ENCODE measurements at places on chromosomes 1 and 21. TPM values are rescaled to one million over a fixed set of nuclear protein-coding genes. Genes with fewer than 3 reads are reported as not detected.

- no peak for DNase-seq
Measured at GRCh38 chr1:118979754-118980575, 8.2 kb downstream of the TBX15 start.

DNA sequence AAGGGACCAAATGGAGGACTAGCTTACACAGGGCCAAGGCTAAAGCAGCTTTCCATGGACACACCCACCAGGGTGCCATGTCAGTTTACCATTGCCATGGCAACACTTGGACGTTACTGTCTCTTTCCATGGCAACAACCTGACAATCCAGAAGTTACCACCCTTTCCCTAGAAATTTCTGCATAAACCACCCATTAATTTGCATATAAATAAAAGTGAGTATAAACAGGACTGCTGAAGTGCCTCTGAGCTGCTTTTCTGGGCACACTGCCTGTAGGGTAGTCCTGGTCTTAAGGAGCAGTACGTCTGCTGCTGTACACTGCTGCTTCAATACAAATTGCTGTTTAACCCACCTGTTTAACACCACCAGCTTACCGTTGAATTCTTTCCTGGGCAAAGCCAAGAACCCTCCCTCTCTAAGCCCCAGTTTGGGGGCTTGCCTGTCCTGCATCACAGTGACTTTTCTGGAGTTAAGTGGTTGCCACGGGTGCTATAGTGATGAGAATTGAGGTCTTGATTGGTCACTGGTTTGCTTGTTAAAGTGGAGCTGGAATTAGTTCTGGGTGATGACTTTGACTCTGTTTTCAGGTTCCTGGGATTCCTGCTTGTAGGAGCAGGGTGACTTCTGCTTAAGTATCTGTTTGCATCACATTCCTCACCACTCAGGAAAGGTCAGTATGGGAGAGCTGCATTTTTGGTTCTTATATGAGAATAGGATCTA is 83.2 kb downstream of the CLDN17 start:
- no peak for DNase-seq

DNA sequence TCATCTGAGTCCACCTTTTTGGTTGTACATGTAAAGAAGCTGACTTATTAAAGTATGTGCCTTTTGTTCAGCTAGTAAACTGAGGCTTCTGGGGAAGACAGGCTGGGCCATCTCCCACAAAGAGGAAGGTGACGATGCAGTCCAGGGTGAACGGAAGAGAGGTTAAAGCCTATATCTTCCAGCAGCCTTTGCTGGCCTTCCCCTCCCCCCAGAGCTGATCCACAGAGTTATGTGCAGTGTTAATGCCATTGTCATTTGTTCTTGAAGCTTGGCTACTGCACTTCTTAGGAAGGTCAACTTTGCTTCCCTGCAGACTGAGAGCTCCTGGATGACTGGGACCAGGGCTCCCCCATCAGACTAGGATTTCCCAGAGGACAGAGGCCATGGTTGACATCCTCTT is 2.2 kb downstream of the SLC30A2 start:
- DNase-seq, result no peak

- DNase-seq, result no peak
Measured at GRCh38 chr1:164611754-164612642, 53.0 kb downstream of the PBX1 start.

GRCh38 chr1:1892079-1892762 is 1.3 kb upstream of the GNB1 start:
- DNase-seq, result no peak

- DNase-seq, result no peak
Measured at GRCh38 chr1:40383095-40383487, 9.6 kb downstream of the SMAP2 start.

DNA sequence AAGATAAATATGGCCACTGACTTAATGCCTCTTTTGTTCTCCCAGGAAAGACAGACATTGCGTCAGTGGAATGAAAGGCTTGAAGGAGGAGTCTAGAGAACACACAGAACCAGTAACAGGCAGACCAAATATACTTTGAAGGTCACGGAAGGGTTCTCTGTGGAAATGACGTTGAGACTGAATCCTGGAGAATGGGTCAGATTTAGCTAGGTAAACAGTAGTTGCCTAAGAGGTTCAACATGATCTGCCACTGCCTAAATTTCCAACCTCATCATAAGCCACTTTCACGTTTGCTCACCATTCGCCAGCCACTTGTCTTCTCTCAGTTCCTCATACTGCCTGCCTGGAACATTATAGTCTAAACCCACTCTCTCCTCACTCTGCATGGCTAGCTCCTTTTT is 20.5 kb downstream of the PLA2G4A start:
- no peak for DNase-seq

SAMD13 gene
- polyA plus RNA-seq, result 21.3 TPM

CFHR2 gene
- not detected for polyA plus RNA-seq

CRABP2 gene
- polyA plus RNA-seq, result not detected

All from sigmoid colon (tissue), 7 donors.